ENCODE measurements at places on chromosomes 3 and 15.

DNA sequence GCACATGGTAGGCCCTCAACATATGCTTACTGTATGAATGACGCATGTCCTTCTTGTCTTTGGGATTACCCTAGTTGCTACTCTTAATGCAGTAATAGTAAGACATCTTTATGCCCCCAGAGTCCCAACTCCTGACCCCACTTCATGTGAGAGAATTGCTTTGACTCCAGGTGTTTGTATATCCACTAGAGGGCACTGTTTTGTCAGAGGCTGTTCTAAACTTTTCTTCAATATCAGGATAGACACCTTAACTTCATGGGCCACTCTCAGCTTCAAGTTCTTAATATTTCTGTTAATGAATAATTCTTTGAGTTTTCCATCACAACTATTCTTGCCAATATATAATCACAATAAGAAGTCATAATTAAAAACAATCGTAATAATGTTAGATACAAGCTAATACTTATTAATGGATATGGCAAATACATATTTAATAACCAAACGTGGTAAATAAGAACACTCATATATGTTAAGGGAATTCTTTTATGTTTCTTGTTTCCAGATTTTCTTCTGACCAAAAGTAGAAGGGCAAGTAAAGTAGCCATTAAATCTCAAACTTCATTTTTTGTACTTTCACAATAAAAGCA, 337.2 kb upstream of the DNAJC19 start:
- no peak for DNase-seq

DNA sequence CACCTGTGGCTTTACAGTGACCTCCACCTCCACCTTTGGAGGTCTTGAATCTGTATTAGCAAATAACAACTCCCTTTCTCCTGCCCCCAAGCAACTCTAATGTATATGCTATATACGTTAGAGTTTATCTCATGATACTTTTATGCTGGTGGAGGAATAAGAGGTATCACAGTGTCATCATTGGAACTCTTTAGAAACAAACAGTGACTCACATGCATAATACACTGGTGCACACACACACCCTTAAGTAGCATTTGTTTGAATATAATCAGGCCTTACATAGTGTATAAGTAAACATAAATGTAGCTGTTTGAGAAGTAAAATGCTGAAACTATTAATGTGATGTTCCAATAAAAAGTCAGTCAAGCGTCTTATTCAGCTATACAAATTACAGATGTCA, 280.2 kb upstream of the C2CD4B start:
- DNase-seq, result no peak

- DNase-seq, result no peak
These were observed 240.3 kb downstream of the ZIC1 start for GRCh38 chr3:147649475-147649874.

DNA sequence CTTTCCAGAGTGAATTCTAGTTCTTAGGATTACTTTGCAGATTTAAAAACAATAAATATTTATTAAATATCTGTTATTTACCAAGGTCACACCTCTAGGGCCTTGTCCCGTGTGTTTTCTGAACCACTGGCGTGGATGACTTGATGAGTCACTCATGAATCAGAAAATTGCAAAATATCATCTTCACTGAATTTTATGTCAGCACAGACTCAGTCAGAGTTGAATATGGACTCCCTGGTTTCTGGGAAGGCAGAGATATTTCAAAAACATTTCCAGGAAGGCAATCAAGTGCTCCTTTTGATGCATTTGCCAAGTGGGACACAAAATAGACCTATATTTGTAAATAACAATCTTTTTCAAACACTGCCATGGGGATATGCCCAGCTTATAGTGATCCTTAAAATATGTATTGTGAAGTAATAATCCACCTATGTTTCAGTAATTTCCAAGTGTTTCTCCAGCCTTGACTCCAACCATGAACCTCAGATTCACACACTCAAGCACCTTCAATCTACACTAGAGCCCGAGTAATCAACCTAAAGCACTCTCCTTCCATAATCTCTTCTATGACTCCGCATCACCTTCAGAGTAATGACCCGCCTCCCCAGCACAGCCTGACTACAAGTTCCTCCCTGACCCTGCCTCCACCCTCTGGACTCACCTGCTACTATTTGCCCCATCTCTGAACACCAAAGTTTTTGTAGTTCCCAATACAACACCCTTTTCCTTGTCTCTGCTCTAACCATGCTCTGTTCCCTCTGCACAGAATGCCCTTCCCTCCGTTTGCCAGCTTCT, 24.3 kb downstream of the DPH3 start:
- no peak for DNase-seq

GRCh38 chr3:131363275-131363674, 18.3 kb upstream of the NUDT16 start:
- DNase-seq, result peak; percentile 60
